ENCODE measurements at places on chromosomes 2 and 18.

DNA sequence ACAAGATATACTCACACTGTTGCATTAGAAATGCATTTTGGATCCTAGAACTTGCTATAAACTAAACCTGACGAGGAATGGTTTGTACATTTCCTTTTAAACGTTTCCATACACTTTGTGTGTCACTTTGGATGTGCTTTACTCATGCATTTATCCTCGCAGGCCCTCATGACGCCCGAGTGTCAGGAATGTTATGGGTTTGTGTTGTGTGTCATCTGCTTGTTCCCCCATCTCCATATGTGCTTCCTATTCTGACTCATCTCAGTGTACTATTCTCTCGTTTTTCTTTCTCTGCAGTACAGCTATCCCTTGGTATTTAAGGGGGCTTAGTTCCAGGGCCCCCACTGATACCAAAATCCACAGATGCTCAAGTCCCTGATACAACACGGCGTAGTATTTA, 121.5 kb upstream of the RASGRP3 start:
- ATAC-seq: no peak

GRCh38 chr18:74243127-74243526, 48.6 kb downstream of the CYB5A start:
- no peak for ATAC-seq

DNA sequence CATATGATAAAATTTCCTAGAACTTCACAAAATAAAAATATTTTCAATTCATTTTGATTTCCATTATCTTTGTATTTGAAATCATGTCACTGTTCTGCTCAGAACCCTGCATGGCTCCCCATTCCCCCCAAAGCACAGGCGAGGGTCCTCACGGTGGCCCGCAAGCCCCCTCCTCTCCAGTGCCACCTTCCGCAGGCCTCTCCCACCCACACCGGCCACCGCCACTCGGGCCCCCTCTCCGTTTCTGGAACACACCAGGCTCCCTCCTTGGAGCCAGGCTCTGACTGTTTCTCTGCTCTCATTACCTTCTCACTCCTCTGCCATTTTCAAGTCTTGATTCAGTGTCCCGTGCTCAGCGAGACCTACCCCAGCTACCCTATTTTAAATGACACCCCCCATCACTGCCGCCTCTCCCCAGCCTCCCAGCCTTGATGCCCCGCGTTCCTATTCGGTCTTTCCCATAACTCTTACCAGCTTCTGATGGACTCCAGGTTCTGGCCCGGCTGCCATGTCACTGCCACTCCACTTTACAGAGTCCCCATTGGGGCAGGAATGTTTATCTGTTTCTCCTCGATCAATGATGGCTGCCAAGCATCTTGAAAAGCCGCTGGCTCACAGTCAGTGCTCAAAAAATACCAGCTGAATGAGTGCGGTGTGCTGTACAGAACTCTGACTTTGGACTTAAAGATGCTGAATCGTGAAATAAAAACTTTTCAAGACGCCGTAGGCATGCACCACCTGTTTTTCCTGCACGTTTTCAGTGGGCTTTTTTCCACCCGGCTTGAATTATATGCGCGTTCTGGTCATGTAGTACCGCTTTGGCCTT, 201.0 kb downstream of the GBX2 start:
- no peak for ATAC-seq

DNA sequence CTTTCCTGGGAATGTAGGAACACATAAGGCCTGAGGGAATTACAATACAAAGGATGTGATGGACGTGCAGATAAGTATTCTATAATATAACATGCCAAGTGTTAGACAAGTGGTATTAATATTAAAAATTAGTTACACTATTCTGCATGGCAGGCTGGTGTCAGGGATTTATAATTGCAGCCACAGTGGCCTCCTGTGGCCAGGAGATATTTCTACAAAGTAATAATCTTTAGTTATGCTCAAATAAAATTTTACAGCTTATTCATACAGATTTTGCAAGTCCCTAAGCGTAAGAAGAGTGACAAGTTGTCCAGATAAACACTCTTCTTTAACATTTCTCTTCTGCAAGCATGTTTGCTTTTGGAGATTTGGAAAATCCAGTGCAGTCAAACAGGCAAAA, 90.4 kb upstream of the CBLN2 start:
- ATAC-seq: no peak

DNA sequence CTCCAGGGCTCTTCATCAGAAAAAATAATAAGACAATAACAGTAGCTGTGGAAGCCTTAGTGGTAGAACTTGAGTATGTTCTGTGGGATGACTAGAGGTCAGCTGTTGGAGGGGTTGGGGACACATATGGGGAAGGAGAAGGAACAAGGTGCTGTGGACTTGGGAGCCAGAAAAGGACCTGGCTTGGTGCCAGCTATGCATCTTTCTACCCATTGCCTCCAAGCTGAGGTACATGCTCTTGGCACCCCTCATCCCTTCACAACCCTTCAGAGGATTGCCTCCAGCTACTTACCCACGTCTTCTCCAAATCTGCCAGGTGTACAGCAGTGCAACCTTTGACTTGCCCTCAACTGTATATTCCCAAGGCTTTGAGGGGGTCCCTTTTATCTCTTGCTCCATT, 15.3 kb upstream of the EPAS1 start:
- no peak for ATAC-seq

DNA sequence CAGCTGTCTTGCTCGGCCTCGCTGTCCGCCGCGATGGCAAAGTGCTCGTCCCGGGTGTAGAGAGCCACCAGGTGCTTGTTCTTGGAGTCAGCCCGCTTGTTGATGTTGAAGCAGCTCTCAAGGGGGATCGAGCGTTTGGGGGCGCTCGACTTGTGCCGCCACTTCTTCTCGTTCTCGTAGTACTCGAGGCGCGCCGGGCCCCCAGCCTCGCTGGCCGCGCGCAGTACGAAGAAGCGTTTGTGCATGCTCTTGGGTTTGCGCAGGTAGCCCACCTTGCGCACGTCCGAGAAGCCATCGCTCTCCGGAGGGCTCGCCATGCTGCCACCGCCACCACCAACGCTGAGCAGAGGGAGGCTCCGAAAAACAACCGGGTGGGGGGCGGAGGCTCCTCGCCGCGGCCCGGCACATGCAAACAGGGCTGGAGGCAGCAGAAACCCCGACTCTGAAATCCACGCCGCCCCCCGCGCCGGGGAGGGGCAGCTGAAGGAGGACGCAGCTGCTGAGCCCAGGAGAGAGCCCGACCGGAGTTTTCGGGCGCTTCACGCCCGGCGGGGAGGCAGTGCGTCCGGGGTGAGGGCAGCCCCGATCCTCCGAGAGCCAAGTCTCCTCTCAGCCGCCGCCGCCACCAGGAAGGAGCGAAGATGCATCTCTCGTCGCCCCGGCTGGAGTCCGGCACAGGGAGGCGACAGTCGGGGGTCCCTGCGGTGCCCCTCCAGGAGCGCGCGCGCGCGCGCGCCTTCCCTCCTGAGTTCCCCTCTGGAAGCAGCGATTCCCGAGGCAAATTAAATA, 1.0 kb downstream of the IRS1 start:
- ATAC-seq: peak; percentile 40

DNA sequence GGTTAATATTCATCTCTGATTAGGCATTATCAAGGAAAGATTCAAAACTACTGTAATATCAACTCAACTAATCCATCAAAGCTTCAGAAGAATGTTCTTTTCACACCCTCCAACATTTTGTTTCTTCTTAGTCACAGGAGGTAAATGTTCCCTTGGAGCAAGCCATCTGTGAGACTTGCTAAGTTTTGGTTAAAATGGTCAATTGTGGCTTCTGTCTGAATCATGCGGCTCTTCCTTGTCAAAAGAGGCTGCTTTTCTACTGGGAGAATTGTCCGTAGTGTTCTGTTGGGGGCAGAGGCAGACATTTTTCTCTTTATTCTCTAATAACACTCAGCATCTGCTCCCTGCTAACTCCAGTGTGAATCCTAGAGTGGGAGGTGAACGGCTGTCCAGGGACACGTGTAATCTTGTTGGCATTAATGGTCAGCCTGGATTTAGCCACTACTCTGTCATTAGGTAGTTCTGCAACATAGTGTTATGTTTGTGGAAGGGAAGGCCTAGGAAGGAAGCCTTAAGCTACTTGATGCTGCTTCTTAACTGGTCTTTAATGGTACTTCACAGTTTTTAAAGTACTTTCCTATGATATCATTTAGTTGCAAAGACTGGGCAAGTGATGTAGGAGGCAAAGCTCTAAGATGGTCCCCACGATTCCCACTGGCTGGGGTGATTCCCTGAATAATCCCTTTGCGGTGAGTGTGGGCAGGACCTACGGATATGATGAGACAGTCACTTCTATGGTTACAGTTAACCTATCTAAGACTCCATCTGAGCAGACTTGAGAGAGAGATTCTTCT, 22.6 kb upstream of the FAP start:
- no peak for ATAC-seq

- ATAC-seq: no peak
Measured at GRCh38 chr18:27794181-27794926, 382.6 kb downstream of the CDH2 start.

DNA sequence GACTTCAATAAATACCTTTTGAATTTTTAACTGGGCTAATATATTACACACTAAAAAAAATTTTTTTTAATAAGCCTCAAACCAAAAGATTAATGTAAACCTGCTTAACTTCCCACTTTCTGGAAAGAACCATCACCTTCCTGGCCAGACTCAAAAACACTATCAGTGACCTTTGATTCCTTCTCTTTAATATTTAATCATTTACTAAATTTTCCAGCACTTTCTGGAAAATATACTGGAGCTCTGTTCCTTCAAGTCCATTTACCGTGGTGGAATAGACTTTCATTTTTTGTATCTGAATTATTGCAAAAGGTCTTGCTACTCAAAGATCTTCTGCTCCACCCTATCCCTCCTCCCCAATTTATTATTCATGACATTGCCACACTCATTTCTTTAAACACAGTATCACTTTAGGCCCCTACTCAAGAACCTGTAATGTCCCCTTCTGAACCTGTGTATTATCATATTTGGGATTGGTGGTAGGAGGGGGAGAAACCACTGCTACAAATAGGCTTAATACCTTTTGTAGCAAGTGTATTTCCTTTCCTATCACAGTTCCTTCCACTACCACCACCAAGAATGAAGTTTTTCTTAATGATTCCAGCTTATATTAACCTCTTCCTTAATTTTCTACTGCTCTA, 7.4 kb downstream of the PPP4R3B start:
- no peak for ATAC-seq

DNA sequence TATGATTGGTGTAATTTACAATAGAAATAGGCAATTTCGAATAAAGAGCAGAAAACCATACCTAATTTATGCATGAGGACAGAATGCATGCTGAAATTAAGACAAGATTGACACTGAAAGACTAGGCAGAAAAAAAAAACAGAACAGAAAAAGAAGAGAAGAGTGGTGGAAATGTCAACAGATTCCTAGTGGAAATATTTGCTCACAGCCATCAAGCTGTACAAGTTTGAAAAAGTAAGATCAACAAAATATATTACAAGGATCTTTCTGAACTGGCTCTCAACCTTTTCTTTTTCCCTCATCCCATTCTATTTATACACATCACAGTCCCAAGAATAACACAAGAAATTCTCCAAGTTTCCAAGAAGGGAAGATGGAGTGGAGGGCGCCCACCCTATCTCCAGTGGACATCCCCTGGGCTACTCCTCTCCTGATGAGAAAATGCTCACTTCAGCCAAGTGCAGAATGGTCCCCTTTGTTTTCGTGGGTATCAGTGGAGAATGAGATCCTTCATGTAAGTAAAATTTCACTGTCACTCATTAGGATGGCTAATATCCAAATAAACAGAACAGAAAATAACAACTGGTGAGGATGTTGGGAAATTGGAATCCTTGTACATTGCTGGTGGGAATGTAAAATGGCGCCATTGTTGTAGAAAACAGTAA, 51.0 kb upstream of the ZNF532 start:
- no peak for ATAC-seq

- no peak for ATAC-seq
Measured at GRCh38 chr18:837922-838321, 25.9 kb upstream of the YES1 start.

GRCh38 chr18:24558403-24558802, 98.0 kb downstream of the HRH4 start:
- ATAC-seq: no peak

DNA sequence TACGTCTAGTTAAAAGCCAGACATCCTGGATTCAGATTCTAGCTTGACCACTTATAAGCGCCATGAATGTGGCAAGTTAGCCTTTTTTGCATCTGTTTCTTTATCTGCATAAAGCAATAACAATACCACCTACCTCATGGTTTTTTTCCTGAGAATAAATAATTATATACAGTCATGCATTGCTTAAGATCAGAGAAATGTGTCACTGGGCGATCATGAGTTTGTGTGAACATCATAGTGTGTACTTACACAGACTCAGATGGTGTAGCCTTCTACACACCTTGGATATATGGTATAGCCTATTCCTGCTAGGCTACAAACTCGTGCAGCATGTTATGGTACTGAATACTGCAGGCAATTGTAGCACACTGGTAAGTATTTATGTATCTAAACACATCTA, 84.7 kb upstream of the PELI1 start:
- ATAC-seq: no peak

DNA sequence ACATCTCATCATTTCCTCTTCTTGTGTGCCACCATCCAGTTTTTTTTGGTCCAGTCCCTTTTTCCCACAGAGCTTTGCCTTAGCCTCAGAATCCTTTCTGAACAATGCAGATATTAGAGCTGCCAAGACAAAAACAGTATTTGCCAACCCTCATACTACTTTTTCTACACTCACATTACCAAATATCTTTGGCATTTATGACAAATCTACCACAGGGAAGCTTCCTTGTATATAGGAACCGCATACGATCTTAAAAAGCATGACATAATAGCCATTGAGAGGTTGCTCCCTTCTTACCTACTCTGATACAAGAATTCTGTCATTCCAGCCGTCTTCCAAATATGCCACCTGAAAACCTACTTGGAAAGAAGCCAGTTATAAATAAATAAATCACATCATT, 9.4 kb downstream of the ZNF24 start:
- ATAC-seq: no peak

GRCh38 chr2:201208563-201209252, 25.8 kb downstream of the CASP10 start:
- peak; percentile 98 for ATAC-seq

GRCh38 chr2:239065962-239066361, 218.1 kb downstream of the TWIST2 start:
- no peak for ATAC-seq

DNA sequence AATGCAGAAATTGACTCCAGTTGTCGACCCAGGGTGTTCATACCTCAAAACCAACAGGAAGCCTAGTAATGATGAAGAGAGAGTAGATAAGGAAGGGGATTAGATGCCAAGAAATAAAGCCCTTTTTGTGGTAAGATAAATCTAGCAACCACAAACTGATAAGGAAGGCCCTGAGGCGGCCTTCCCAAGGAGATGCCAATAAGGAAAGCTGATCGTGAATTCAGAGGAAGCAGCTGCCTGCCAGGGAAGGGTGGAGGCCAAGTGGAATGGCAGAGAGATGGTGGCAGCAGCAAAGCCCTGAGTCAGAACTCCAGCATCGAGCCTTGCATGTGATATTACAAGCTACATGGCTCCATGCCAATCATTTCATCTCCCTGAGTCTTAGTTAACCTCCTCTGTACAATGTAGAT, 126.3 kb downstream of the IRS1 start:
- ATAC-seq: no peak

All from stimulated activated memory B cell treated with anti-CD40 and anti-IgM and Interleukin-4, amounts not matched to agents 10 μg/mL and 1 μg/mL and 100 μg/mL, for 72 hours (primary cell).